ENCODE measurements at places on chromosomes 13 and 19. TPM values are rescaled to one million over a fixed set of nuclear protein-coding genes. Genes with fewer than 3 reads are reported as not detected.

GRCh38 chr13:65914716-65915115 is 1315.4 kb downstream of the PCDH9 start:
- no peak for DNase-seq

DNA sequence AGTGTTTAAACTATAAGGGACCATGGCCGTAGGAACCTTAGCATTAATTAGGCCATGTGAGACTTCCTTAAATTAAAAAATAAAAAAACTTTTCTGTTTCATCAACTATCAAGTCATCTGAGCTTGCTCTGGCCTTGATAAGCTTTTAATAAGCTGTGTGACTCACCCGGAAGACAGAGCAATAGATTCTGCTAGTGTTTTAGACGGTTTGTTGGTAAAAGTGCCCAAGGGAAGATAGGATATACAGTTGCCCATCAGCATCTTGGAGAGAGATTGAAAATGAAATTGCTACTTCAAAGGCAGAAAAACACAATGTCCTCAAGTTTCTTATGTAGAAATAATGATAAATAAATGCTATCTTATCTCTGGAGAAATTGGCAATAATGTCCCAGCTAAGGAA is 31.2 kb upstream of the RCBTB2 start:
- DNase-seq = no peak

- DNase-seq = no peak
Observed at GRCh38 chr13:22960827-22961226, 220.0 kb upstream of the SGCG start.

- DNase-seq = no peak
Observed at GRCh38 chr19:5204212-5204611, 136.4 kb downstream of the PTPRS start.

DNA sequence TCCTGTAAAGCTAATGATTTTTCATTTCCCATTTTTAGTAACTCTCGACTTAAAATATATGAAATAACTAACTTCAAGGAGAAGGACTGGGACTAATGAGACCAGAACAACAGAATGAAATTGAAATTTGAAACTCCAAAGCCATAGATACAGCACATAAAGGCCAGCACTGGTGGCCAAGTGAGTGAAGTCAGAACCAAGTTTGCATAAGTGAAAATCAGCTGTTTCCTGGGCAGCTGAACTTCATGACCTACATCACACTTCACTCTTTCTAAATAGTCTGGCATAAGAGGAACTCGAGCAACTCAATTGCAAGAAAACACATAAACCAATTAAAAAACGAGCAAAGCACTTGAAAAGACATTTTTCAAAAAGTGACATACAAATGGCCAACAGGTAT is 84.5 kb downstream of the DCLK1 start:
- no peak for DNase-seq

GRCh38 chr13:74530011-74530410 is 395.8 kb upstream of the KLF12 start:
- no peak for DNase-seq

DNA sequence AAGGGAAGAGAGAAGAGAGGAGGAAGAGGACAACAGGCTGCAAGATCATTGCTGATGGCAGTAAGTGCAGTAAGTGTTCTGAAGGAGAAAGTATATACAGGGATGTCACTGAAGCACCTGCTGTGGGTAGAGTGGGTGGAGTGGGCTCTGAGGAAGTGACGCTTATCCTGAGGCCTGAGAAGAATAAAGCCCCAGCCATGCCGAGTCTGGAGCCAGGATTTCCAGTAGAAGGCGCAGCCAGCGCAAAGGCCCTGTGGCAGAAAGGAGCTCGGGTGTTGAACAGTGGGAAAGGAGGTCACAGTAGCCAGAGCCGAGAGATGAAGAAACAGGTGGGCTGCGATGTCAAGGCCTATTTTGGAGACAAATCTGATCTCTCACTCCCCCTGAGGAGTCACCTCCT is 31.8 kb upstream of the ADGRE5 start:
- no peak for DNase-seq

DNA sequence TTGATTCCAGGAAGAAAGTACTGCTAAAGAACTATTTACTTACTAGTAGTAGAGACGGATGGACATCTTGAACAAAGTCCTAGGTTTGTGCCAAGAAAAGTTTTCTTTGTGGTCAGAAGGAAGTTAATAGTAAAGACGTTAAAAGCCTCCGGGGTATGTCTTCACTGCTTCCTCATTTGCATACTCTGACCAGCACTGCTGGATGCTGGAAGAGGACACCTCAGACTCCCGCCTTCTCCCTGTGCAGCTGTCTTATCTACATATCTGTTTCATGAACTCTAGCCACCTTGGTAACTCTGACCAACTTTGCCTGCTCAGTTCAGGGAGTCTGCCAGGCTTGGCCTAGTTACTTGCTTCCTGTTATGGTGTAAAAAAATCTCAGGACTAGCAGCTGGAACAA is 1109.1 kb upstream of the MIR17HG start:
- DNase-seq = peak; percentile 41

DNA sequence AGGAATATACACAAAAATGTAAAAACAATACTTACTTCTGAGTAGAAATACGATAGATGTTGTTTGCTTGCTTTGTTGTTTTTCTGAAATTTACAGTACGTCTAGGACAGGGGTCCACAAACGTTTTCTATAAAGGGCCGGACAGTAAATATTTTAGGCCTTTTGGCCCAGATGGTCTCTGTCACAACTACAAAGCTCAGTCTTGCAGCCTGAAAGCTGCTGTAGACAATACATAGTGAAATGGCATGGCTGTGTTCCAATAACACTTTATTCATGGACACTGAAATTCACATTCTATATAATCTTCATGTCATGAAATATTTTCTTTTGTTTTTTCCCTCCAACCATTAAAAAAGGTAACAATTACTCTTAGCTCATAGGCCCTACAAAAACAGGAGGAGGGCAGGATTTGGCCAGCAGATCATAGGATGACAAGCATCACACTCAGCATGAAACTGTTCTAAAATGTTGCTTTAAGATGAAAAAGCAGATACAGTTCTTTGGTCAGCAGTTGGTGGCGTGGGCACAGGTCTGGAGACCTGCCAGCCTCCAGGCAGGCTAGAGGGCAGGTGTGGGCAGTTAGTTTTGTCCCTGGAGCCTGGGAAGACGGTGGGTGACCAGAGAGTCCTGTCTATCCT is at the start of gene EDDM13:
Gene EDDM13, plus strand, starts transcription at position 588 of the 638 bp plus-strand sequence. CDS start 87 bp downstream, outside the sequence.
- no peak for DNase-seq

DNA sequence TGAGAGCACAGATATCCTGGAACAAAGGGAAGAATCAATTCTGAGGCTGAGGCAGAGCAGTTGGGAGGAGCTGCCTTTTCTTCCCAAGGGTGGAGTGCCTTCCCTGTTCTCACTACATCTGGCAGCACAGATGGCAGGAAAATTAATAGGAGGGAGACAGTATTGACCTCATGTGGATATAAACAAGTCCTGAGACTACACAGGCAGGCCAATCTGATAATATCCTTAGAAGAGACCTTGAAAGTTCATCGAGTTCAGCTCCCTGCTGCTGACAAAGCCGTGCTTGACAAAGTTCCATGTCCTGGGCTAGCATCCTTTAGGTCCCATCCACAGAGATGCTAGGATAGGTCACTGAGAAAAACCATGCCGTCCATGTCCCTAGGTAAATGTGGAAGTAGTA is 1451.5 kb downstream of the EFNB2 start:
- no peak for DNase-seq

DNA sequence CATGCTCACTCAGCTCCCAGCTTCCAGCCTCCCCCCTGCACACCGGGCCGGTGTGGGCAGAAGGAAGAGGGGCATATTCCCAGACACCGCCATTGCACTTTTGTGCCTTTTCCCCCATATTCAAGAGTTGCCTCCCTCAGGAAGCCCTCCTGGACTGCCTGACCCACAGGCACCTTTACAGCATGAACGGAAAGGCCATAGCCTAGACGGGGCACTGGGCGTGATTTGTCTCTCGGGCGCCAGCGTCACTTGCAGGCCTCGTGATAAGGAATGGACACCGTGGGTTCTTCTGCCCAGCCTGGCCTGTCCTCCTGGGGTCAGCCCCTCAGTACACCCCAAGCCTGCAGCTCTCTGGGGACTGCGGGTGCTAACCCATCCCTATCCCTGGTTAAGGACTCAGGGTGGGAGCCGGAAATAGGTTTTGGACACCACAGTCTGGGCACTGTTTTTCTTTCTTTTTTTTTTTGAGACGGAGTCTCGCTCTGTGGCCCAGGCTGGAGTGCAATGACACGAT is 933 bp upstream of the UQCR11 start:
- no peak for DNase-seq

DNA sequence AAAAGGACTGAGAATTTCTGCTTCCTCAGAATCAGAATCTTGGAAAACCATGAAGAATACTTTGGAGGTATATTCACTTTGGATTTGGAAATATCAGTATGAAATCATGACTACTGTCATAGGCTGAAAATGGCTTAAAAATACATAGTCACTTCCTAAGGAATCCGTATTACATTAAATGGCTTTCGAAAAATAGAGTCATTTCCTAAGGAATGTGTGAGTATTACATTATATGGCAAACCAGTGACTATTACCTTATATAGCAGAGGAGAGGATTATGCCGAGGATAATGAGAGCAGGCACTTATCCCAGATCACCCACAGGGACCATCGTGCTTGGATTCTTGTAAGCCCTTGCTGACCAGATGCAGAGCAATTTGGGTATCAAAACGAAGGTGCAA is 1471.8 kb downstream of the EFNB2 start:
- DNase-seq = no peak

- DNase-seq = no peak
Observed at GRCh38 chr13:33994198-33994597, 176.2 kb downstream of the RFC3 start.

DNA sequence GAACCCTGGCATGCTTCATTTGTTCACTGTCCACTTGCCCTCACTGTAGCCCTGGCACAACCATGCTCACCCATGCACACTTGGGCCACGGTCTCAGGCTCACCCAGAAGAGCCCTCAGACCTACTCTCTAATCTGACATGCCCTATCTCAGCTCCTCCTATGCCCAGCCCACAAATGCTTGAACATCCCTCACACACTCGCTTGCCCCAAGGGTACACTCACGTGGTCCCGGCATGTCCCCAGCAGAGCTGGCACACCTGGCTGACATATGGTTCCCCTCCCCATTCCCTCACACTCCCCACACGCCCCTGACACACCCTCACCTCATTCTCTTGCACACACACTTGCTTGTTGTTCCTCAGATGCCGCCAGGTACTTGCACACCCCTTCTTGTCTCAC is 55.7 kb downstream of the MAP4K1 start:
- DNase-seq = no peak

DNA sequence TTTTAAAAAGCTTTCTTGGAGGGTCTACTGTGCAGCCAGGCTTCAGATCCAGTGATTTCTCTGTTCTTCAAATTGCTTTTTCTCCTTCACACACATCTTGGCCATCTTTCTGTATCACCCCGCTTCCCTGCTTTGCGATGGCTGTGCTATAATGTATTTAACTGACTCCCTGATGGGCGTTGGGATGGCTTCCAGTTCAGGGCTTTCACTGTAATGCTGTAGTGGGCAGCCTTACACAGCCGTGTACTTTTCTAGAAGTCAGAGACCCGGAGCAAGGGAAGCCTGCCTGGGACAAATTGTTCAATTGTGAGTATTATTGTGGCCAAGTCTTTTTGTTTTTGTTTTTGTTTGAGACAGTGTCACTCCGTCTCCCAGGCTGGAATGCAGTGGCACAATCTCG is 19.4 kb upstream of the PAK4 start:
- DNase-seq = no peak

GRCh38 chr13:52394586-52394985 is 11.4 kb downstream of the THSD1 start:
- no peak for DNase-seq

DNA sequence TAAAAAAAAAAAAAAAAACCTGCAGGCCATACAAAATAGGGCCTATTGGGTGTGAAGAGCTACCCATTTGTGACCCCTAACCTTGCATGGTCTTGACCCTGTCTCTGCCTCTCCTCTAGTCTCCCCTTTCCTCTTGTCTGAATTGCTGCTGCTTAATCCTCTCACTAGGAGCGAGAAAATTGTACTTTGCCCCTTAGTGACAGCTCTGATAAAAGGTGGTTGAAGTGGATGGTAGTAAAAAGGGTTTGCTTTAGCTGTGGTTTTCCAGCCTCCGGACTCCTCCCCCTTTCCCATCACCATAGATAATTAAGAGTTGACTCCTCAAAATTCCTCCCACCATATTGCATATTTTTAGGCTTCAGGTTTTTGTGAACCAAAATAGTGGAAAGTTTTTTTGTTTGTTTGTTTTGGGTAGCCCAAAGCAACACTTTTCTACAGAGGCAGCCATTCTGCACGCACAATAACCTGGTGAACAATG is 23.5 kb downstream of the ACTN4 start:
- DNase-seq = no peak

- DNase-seq = no peak
Observed at GRCh38 chr19:18666317-18666716, 17.2 kb upstream of the CRTC1 start.

DNA sequence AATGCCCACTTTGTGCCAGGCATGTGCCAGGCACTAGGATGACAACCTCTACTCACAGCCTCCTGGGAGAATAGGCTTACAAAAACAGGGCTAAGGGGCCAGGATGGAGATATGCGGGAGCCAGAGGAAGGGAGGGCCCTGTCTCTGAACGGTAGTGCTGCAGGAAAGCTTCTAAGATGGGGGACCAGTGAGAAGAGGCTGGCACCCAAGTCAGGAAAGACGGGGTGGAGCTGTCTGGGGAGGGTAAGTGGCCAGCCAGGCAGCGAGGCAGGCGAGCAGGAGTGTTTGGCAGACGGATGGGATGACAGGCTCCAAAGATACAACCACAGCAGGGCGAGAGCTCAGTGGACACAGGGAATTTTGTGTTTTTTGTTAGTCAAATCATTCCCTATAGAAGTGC is 44.7 kb upstream of the GPI start:
- DNase-seq = no peak

DNA sequence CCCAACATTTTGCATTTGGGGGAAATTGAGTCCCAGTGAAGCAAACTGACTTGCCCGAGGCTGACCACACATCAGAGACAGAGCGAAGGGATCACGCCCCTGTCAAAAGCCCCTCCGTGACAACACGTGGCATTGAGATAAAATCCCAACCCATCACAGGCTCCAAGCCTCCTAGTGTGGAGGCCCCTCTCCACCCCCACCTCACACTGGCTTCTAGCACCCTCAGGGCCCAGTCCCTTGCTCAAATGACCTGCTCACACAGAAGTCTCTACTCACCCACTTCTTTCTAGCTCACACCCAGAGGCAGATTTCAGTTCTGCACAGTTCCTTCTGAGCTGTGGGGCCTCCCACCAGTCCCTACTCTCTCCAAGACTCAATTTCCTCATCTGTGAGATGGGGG is 10.3 kb downstream of the HPN start:
- DNase-seq = no peak

DNA sequence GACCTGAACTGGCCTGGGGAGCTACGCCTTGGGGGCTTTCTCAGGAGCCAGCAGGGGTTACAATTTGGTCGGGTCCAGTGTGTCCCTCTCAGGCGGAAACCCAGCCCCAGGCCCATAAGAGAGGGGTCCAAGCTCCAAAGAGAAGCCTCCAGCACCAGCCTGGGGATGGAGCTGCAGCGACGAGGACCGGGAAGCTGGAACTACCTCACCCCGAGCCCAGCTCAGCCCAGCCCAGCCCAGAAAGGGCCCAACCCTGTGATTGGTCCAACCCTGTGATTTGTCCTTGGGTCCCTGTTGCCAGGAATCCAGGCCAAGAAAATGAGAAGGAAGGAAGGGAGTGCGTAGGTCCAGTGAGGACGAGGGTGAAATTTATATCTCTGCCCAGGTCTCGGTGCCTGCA is 24.1 kb downstream of the CLEC4M start:
- DNase-seq = peak; percentile 76

MUC16 gene
- total RNA-seq = 0.22 TPM

COL4A1 gene
- 73.1 TPM for total RNA-seq

PRX gene
- total RNA-seq = 3.8 TPM

CCDC124 gene
- 117 TPM for total RNA-seq

GNG8 gene
- not detected for total RNA-seq

NDUFS7 gene
- 83.9 TPM for total RNA-seq

ZNF442 gene
- total RNA-seq = 4.0 TPM

SUPT5H gene
- total RNA-seq = 141 TPM

ASPDH gene
- not detected for total RNA-seq

Data from H9 (cell line).